ENCODE measurements at places on chromosomes 1 and 21. TPM values are rescaled to one million over a fixed set of nuclear protein-coding genes. Genes with fewer than 3 reads are reported as not detected.

The CASZ1 gene
- 58.1 TPM for total RNA-seq

The PROK1 gene
- total RNA-seq, result not detected

The FAAH gene
- total RNA-seq, result 39.7 TPM

The CHIA gene
- total RNA-seq, result not detected

The LAMC2 gene
- total RNA-seq, result 3.1 TPM

The SPRR1A gene
- total RNA-seq, result not detected

The MNDA gene
- total RNA-seq, result 6.8 TPM

The LCE1D gene
- not detected for total RNA-seq
